ENCODE measurements at places on chromosomes 1 and 21.

GRCh38 chr21:46431884-46432488 lies 26.7 kb upstream of the DIP2A start:
- no peak for DNase-seq

DNA sequence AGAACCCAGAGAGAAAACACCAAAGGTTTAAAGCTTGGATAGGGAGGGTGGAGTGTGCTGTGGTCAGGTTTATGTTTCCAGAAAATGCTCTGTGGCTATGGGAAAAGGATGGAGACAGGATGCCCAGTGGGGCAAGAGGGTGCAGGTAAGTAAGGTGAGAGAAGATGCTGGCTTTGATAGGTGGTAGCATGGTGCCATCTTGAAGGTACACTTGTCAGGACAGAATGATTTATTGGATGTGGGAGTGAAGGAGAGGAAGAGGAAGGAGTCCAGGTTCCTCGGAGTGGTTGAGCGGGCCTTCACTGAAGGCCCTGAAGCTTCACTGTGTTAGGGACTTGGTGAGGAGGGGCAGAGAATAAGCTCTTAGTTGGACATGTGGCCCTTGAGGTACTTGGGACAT lies 3.6 kb downstream of the PTPRF start:
- DNase-seq = no peak

DNA sequence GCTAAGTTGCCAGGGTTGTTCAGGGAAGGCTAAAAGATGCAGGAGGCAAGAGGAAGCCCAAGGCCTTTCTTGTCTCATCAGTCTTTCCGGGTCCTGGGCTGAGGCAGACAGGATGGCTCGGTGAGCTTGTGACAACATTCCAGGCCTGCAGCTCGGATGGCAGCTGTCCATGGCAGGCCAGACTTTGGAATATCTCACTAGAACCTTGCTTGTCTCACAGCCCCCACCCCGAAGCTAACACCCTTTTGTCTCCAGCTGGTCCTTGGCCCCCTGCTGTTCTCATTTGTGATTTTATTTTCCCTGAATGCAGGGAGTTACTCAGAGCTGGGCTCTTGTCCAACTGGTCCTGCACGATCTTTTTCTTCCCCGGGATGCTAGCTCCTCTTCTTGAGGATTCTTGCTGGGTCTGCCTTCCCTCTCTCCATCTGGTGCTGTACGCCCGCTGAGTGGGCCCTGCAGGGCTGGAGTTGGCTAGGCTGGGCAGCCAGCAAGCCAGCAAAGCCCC lies 477.2 kb upstream of the CAMK1G start:
- no peak for DNase-seq

- no peak for DNase-seq
Measured at GRCh38 chr1:5415606-5416005, 576.6 kb downstream of the NPHP4 start.

- no peak for DNase-seq
Measured at GRCh38 chr1:248793592-248793991, 32.1 kb downstream of the SH3BP5L start.

GRCh38 chr1:44694863-44695478 lies 20.5 kb downstream of the ARMH1 start:
- DNase-seq = no peak

GRCh38 chr1:180577361-180577760 lies 18.6 kb downstream of the OVAAL start:
- DNase-seq = no peak

GRCh38 chr21:33332143-33332542 lies 7.4 kb downstream of the IFNAR1 start:
- DNase-seq = no peak

Measured in activated CD4-positive, alpha-beta T cell treated with anti-CD3 and anti-CD28 coated beads for 24 hours (primary cell).